ENCODE measurements at places on chromosomes 3 and 15.

DNA sequence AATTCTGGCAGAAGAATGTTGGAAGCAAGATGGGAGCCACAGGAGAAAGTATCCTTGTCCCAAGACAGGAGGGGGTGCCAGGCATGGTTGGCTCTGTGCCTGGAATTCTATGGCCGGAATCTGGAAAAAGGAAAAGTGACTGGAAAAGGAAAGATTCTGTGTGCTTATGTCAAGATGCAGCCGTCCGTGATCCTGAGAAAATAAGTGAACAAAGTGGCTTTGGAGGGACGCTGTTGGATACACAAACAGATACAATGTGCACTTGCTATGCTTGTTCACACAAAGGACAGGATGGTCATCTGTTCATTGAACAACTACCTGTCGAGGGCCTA lies 28.5 kb upstream of the MUC20 start:
- DNase-seq: no peak

- DNase-seq: no peak
These were observed 34.1 kb downstream of the MUC20 start for GRCh38 chr3:195754906-195755305.

DNA sequence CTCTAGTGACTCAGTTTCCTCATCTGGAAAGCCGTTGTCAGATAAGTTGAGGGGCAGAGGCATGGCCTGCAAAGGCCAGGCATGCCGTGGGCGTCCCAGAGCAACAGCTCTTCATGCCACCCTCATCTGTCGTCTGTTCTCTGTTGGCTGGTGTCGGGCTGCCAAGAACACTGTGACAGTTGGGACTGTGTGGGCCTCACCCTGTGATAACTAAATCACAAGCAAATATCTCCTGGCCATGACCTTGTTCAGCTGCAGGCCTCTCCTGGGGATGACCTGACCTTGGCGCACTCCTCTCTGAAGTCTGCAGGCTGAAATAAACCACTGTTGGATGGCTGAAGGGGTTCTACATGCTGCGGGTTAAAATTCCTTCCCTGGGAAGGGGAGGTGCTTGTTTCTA lies 145.9 kb downstream of the SHQ1 start:
- no peak for DNase-seq

- no peak for DNase-seq
These were observed 32.7 kb downstream of the WDR76 start for GRCh38 chr15:43859546-43859945.

DNA sequence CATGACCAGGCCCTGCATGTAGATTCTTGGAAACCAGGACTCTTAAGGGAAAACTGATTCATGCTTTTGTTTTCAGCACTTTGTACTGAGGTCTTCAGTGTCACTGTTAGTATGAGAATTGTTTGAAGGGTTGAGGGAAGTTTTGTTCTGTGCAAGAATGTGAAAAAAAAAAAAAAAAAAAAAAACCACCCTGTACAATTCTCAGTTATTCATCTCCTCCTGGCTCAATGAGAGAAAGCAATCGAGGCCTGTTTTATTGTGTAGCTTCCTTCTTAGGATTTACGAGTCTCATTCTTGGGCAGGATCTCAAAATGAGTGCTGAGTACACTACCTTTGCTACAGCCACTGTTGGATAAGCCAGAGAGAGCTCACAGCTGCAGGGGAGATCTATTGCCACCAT lies 469.5 kb downstream of the CNTN4 start:
- DNase-seq: no peak

DNA sequence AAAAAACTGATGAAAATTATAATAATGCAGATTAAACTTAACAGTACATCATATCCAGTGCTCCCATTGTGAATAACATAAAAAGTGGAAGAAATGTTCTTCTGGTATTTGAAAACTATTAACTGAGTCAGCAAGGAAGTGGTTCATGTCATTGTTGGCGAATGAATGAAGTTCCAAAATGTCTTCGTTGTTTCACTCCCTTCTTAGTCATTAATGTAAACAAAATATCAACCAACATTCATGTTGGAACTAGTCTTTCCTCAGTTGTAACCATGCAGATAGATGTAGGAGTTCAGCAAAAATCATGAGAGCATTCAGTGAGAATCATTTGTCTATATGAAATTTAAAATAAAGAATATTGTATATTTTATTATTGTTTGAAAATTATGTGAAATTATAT lies 44.1 kb upstream of the ICE2 start:
- no peak for DNase-seq

GRCh38 chr3:151707216-151707615 lies 26.5 kb upstream of the AADACL2 start:
- DNase-seq: no peak

GRCh38 chr15:28963711-28964081 lies 77.9 kb downstream of the APBA2 start:
- DNase-seq: no peak

DNA sequence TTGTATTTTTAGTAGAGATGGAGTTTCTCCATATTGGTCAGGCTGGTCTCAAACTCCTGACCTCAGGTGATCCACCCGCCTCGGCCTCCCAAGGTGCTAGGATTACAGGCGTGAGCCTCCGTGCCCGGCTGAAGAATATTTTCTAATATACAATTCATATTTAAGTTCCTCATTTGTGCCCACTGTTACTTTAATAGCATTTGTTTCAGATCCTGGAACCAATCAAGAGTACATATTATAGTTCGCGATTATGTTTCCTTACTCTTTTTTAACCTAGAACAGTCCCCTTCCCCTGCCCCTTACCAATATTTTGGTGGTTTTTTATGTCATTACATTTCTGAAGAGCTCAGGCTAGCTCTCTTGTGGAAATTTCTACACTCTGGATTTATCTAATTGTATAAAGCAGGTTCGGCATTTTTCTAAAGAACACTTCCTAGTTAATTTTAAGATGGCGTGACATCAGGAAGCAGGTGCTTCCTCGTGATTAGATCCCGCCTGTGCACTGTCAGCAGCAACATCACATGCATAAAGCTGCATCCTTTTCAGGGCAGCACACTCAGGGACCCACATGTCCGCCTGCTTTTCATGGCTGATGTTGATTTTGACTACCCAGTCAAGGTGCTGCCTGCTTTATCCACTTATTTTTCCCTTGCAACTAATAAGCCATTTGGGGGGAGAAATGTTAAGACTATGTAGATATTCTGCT lies 88.7 kb upstream of the EPHB3 start:
- DNase-seq: no peak

GRCh38 chr15:70715840-70716485 lies 47.4 kb downstream of the UACA start:
- no peak for DNase-seq

Measured in AG04449 (cell line).